ENCODE measurements at places on chromosomes 5 and 9. TPM values are rescaled to one million over a fixed set of nuclear protein-coding genes. Genes with fewer than 3 reads are reported as not detected.

- DNase-seq, result no peak
Observed at GRCh38 chr9:81855538-81855937, 72.7 kb upstream of the SPATA31D4 start.

- DNase-seq, result no peak
Observed at GRCh38 chr5:143599474-143599873, 196.0 kb upstream of the NR3C1 start.

DNA sequence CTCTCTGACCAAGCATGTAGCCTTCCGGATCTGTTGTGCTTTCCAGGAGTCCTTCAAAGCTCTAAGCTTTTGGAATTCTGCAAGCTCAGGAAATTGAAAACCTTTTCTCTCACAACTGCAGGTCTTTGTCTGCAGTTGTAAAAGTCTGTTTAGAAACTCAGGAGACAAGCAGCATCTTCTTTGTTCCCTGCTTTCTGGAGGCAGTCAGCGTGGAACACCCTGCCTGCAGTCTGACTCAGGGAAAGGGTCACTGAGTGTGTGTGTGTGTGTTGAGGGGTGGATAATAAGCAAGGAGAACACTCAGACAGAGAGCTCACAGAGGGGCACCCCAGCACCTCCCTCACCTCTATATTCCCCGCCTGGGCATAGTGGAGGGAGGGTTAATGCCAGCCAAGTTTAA lies 29.1 kb downstream of the KCNIP1 start:
- no peak for DNase-seq

The FAM221B gene
- not detected for total RNA-seq

GRCh38 chr5:136087961-136088871 lies 44.4 kb upstream of the SMAD5 start:
- peak; percentile 17 for DNase-seq

Measured in pulmonary artery endothelial cell (primary cell).